ENCODE measurements at places on chromosomes 1 and 21.

DNA sequence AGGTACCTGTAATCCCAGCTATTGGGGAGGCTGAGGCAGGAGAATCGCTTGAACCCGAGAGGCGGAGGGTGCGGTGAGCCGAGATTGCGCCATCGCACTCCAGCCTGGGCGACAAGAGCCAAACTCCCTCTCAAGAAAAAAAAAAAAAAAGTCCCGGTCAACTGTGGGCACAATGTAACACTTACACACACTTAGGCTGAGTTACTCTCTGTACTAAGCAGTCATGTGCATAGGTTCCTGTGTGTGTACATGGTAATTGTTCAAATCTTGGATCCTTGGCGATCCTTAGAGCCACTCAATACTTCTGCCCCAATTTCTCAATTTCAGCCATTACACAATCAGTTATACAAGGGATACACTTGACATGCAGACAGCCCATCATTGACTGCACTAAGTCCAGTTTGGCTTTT lies 11.6 kb downstream of the SDCCAG8 start:
- no peak for DNase-seq

- no peak for DNase-seq
These were observed 145.5 kb upstream of the FGGY start for GRCh38 chr1:59151387-59151761.

GRCh38 chr1:210294999-210295745 lies 33.5 kb upstream of the HHAT start:
- DNase-seq = no peak

DNA sequence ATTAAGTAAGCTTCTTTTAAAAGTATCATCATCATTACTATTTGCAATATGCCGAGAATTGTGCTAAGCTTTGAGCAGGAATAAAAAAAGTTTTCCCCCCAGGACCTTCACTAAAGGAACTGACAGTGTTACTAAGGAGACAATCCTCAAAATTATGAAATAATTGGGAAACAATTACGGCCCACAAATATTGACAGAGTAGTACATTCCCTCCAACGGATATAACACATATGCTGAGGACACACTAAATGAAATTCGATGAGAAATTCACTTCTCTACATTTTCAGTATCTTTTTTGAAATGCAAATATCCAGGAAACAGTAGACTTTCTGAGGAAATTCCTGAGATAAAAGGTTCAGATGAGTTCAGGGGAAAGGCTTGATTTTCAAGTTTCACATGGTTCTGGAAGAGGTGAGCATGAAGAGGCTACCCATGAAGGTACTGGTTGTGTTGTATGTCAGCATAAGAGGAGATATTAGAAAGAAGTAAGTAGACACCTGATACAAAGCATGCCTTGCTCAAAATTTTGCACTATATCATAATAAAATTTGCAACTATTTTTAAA lies 171.2 kb upstream of the NR5A2 start:
- no peak for DNase-seq

- no peak for DNase-seq
These were observed 34.3 kb upstream of the KCNA3 start for GRCh38 chr1:110708974-110709440.

- no peak for DNase-seq
These were observed 32.1 kb downstream of the PCSK9 start for GRCh38 chr1:55071477-55071876.

DNA sequence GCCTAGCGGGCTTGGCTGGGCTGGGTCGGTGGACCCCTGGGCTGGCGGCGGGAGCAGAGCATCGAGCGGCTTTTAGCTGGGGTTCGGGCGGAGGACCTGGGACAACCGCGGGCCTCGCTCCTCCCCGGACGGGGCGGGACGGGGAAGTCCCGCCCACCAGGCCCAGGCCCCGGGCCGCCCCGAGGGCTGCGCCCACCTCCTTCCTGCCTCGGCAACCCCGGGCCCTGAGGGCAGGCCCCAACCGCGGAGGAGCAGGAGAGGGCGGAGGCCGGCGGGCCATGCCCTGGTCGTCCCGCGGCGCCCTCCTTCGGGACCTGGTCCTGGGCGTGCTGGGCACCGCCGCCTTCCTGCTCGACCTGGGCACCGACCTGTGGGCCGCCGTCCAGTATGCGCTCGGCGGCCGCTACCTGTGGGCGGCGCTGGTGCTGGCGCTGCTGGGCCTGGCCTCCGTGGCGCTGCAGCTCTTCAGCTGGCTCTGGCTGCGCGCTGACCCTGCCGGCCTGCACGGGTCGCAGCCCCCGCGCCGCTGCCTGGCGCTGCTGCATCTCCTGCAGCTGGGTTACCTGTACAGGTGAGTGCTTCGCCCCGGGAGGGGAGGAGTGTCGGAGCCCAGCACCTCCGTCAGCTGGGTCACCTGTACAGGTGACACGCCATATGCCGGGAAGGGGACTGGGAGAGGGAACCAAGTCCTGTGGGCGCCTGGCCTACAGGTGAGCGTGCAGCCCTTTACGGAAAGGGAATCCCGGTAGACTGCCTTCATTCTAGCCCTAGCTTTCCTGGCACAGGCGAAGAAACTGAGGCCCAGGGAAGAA lies at the start of gene XKR8:
XKR8 (plus strand) TSS at position 182 of the 812 bp plus-strand sequence; CDS start at position 279, 97 bp downstream.
- DNase-seq = peak; percentile 79

- DNase-seq = no peak
These were observed at the start of gene ZBTB18 for GRCh38 chr1:244050835-244051444. Gene ZBTB18, plus strand, starts transcription at chr1:244051283. Its CDS starts 149 bp downstream, at chr1:244051432.

GRCh38 chr1:55572878-55573734 lies 357.9 kb upstream of the USP24 start:
- no peak for DNase-seq

DNA sequence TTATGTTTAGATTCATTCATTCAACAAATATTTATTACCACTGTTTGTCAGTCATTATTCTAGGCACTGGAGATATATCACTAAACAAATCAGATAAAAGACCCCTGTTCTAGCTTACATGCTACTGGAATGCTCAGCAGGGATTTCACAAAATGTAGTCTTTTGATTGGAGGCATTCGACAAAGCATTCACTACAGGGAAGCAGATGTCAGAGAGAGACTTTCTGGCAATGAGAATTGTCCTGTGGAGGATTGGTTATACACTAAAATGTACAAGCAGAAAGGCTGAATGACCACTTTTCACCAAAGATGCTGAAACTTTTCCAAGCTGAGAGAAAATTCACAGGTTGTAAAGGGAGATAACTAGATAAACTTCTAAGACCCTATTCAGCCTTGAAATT lies 57.7 kb downstream of the SCMH1 start:
- DNase-seq = no peak

DNA sequence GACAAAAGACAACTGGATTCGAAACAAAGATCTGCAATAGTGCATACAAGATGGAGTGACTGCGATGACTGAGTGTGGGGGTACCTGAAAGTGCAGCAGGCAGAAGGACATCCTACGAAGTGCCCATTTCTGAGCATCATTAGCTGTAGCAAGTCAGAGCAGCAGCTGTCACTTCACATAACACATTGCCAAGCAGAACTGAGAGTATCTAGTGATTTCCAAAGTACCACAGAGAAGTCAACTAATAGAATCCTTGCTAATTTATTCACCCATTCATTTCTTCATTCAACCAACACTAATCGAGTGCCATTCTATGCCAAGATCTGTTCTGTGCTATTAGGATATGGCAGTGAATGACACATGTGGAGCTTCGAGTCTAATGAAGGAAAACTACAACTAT lies 31.6 kb upstream of the CAMSAP2 start:
- DNase-seq = no peak

DNA sequence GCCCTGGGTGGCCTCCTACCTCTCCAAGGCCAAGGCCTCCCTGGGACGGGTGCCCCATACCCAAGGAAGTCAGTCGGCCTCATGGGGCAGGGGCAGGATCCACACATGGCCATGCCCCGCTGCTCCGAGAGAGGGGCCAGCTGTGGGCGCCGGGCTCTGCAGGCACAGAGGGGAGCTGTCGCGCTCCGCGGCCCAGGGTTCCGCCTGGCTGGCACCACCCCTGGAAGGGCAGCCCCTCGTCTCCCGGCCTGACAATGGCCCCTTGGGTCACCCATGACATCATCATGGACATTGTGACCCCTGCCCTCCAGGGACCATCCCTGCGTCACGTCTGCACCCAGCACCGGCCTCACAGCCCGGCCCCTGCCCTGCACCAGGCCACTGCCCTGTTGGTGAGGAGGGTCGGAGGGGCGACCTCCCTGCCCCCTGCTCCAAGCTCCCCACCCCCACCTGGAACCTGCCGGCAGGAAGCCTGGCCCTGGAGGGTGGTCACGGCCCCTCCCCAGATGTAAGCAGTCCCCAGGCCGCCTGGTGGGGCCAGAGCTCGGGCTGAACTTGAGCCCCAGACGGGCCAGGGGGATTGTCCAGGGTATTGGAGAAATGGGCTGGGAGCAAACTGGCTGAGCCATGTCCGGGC lies 5.8 kb downstream of the TTLL10 start:
- no peak for DNase-seq

- no peak for DNase-seq
These were observed 96.6 kb downstream of the DISC1 start for GRCh38 chr1:231723146-231723545.

GRCh38 chr1:204476563-204476962 lies 18.0 kb downstream of the PIK3C2B start:
- DNase-seq = no peak

DNA sequence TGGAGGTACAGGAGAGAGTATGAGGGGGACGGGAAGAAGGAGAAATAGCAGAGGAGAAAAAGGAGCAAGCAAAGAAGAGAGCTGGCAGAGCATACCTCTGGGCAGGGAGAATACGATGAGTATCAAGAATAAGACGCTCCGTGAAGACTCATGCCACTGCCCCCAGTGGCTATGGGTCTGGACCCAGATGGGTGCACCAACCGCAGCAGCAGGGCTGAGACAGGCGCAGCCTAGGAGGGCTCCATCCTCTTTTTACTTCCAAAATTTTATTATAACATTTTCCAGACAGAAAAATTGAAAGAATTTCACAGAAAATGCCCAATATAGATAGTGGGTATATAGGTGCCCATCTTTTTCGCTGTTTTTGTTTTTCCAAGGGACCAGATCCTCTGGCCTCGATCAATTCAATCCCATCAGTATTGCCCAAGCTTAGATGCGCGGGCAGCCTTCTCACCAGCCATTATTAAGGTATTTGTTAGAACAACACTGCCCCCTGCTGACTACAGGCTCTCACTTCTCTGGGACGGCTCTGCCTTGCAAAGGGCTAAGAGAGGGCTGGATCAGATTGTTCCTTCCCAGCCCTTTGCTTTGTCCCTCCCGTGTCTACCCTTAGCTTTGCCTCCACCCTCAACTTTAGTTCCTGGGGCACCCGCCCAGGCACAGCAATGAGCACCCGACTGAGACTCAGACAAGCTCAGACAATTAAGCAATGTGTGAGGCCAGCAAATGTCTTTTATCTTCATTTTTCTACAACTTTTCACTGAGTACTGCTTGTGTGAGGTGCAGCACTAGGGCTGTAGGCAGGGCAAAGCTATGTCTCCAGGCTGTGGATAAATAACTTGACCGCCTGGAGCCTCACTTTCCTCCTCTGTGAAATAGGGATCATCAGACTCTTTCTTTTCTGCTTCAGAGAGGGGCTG lies 17.5 kb upstream of the CAMK1G start:
- DNase-seq = peak; percentile 75

DNA sequence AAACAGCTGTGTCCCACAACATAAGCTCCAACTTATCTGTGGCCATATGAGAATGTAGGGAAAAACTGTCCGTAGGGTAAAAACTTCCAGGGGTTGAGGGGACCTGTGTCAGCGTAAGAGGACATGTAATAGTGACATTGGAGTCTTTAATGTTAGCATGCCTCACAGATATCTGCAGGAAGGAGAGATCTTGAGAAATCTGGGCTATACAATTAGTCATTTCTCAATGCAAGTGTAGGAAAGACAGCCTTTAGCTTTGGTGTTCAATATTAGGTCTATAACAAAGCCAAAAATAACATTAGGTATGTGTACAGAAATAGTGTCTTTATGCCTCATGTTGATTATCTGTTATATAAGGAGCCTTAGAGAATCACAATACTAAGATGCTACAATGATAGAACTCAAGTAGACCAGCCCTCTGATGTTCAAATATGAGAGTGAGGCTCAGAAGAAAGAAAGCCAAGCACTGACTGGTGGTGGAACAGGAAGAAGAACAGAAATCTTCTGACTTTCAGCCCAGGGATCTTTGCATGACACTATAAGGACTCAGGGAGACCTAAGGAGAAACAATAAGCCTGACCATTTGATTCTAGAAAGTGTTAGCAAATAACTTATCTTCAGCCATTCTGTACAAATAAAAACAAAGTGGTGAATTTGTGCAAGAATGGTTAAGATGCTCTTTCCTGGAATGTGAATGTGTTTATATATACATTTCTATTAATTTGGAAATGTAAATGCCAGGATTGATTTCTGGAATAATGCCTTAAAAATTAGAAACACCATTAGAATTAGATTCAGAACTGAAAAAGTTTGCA lies 152.6 kb downstream of the ZC3H11B start:
- DNase-seq = no peak

DNA sequence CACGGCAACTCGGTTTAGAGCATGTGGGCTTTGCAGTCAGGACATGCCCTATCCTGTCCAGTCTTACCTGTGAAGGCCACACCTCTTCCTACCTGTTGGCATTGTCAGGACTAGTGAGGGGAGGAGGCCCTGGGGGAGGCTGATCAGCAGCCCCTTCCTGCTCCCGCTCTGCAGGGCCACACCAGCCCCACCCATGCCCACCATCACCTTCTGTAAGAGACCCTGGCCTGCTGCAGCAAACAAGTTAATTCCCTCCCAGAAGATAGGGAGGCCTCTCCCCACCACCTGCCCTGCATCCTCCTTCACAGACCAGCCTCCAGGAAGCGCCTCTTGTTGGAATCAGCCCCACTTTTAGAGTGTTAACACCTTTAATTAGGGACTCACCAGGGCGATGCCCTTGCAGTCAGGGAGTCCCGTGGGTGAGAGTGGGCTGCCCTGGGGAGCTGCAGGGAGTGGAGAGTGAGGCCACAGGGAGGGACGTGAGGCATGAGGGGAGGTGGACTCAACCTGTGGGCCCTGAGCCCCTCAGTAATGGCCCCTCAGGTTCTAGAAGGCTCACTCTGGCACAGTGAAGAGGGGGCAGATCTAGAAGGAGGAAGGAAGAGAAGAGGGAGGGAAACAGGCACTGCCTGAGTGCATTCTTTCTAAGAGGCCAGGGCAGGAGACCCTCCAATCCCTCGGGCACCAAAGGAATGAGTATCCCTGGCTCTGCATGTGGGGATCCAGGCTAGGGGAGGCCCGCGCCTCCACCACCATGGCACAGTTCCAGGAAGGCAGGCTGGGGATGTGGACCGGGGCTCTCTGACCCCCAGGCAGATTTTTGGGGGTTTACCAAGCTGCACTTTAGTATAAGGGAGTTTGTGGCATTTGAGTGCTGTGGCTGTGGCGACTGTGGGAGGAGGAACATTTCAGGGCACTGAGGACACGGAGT lies 8.2 kb downstream of the UMODL1 start:
- no peak for DNase-seq

DNA sequence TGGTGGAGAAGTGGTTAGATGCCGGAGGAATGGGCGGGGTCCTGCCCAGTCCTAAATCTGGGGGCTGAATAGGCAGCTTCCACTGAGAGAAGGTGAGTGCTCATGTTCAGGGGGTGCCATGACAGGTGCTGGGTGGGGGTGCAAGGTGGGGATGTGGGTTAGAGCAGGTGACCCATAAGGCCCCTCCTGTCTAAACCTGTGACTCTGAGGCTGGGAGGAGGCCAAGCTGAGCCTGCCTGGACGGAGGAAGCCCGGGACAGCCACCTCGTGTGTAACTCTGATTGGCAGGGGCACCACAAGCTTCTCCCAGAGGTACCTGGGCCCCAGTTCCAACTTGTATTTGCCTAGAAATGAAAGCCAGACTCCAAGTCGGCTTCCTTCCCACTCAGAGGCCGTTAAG lies 10.7 kb downstream of the GPR157 start:
- DNase-seq = no peak

Data from CD4-positive, alpha-beta T cell treated with Interleukin-2 at 100 ng/mL for 4 hours (primary cell).